ENCODE measurements at places on chromosomes 2 and 18.

- DNase-seq = no peak
Measured at GRCh38 chr2:122682356-122682755, 926.9 kb downstream of the TSN start.

GRCh38 chr2:50930726-50931125 lies 101.2 kb downstream of the NRXN1 start:
- no peak for DNase-seq

DNA sequence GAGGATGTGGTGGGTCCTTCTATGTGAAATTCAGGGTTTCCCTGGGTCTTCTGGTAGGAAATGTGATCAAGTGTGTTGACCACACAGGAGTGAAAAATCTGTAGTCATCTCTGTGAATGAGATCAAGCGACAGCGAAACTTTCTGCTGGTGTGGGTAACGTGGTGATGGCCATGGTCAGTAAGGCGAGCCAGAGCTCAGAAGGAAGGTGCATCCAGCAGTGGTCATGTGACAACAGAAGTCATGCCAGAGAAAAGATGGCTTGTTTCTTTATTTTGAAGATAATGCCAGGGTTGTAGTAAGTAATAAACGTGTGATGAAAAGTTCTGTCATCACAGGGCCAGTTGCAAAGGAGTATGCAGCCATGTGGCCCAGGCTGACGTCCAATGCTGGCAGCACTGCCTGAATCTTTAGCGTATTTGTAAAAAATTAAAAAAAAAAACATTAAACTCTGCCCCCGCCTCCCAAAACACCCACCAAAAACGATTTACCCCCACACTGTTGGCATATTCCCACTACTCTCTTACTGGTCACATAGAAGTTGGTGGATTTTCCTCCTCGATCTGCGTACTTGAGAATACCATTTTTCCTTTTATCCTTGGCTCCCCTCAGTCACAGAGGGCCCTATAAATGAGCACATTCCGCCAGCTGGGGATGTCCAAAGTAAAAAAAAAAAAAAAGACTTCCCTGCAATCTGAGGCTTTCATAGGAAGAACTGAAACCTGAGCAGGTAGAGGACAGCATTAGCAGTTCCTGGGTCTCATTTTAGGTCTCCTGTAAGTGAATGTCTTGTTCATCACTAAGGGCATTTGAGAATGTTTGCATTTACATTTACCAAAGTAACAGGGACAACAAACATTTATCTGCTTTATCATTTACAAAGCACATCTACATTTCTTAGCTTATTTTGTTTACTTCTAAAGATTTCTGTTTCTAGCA lies 70.6 kb downstream of the SLC4A3 start:
- DNase-seq = peak; percentile 79

DNA sequence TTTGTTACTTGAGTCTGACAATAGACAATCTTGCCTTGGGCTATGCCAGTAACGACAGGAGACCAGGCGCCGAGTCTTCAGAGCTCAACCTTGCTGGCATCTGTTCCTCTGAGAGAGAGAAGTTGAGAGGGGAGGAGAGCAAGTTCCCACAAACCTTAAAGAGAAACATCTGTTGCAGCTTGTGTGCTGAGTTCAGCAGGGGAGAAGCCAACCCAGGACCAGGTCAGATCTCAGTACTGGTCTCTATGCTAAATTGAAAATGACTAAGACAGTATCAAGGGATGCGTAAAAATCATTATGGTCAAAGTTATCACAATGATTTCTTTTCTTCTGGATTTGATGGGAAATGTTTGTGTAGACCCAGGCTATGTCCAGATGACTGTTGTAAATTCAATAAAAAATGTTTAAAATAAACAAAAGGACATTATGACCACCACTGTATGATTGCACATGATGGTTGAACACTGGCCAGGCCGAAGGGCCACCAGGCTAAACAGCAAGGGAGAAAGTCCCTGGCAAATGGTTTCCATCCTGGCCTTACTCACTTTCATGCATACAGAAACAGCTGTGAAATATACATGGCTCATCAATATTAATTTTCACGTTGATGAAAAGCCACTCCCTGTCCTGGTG lies 100.3 kb upstream of the PMAIP1 start:
- no peak for DNase-seq

- no peak for DNase-seq
Measured at GRCh38 chr18:34624551-34624950, 85.5 kb upstream of the DTNA start.
